ENCODE measurements at places on chromosomes 16 and 17.

GRCh38 chr16:66696669-66697630 is at the start of gene CMTM4:
Gene CMTM4, minus strand, starts transcription at chr16:66696743. Its CDS starts 218 bp downstream, at chr16:66696525.
- peak; percentile 84 for DNase-seq

- no peak for DNase-seq
These were observed 886.3 kb upstream of the RBFOX1 start for GRCh38 chr16:6446370-6446769.

DNA sequence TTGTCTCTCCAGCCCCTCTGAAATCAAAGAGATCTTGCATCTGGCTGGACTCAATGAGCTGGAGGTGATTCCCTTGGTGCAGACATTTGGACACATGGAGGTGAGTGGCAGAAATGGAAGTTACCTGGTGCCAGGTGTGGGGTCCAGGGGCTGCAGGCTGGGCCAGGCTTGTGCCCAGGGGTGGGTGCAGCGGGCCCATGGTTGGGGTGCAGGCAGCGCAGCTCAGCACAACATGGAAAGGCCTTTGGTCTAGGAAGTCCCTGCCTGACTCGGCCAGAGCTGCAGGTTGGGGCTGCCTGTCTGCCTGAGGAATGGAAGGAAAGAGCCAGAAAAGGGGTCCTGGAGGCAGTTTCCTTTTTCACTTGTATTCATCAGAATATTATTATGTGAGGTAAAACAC is 10.2 kb upstream of the OGFOD3 start:
- no peak for DNase-seq

- DNase-seq = peak; percentile 85
These were observed at the start of gene SLC38A7 for GRCh38 chr16:58684354-58685083. Gene SLC38A7, minus strand, starts transcription at chr16:58684770. Its CDS starts 4,644 bp downstream, at chr16:58680126.

- no peak for DNase-seq
These were observed 13.9 kb upstream of the CYTH1 start for GRCh38 chr17:78795861-78796516.

GRCh38 chr16:27599606-27600005 is 49.7 kb downstream of the KATNIP start:
- DNase-seq = no peak

- no peak for DNase-seq
These were observed 84.8 kb downstream of the MRM1 start for GRCh38 chr17:36686123-36686669.

DNA sequence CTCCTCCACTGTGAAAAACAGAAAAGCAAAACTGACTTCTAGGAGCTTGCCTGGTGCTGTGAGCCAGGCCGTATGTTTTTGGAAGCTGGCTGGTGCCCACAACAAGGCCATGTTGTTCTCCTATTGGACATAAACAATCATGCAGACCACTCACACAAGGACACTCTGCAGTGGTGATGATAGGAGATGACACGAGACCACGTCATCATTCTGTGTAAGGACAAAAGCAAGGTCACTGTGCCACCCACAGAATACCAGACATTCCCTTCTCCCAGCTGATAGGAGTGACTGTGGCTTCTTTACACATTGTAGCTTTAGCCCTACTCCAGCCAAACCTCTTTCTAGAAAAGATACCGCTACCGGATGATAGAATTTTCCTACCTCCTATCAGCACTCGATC is 47.7 kb upstream of the LCMT1 start:
- peak; percentile 72 for DNase-seq

DNA sequence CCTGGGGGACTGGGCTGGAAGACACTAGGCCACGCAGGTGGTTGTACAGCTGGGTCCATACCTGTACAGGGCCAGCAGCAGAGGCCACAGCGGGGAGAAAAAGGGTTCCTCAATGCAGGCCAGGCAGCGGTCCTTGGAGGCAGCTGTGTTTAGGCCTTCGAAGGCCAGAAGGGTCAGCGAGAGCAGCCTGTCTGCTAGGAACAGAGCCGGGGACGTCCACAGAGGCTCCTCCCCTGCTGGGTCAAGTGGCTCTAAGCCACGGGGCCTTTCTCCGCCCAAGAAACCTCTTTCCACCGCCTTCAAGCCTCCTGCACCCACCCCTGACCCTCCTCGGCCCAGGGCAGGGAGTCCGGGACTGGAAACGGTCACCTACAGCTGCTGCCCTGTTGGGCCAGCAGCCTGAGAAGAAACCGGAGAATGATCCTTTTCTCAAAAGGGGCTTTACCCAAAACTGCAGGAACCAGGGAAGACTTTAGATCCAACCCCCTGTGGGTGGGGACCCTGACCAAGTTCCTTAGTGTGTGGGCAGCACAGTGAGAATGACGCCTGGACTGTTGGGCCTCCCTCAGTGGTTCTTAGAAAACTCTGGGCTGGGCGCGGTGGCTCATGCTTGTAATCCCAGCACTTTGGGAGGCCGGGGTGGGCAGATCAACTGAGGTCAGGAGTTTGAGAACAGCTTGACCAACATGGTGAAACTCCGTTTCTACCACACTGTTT is 8.4 kb upstream of the SPATA2L start:
- DNase-seq = no peak

GRCh38 chr16:2331199-2331930 is 9.2 kb downstream of the ABCA3 start:
- DNase-seq = no peak

GRCh38 chr17:65556014-65556909 is 5.2 kb downstream of the AXIN2 start:
- peak; percentile 72 for DNase-seq

DNA sequence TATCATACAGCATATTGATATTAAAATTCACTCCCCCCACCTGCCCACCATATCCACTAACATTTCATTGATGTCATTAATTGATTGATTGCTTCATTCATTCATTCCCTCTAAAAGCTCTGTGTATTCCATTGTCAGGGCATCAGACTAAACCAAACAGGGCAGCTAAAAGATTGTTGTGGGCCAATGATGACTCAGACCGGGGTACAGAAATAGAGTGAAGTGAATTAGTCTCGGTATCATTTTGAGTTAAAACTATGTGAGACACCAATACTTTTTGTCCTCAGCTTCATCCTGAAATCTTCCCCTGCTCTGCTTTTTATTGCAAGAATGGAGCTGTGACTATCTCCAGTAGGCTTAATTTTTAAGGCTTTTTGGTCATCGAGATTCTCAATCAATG is 868.3 kb downstream of the CDH11 start:
- no peak for DNase-seq

DNA sequence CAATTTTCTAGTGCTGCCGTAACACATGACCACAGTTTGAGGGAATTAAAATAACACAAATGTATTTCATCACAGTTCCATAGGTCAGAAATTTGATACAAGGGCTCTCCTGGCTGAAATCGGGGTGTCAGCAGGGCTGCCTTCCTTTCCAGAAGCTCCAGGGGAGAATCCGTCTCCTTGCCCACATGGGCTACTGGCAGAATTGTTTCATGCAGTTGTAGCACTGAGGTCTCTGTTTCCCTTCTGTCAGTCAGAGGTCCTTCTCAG is 20.5 kb downstream of the EIF4A3 start:
- DNase-seq = no peak

- DNase-seq = no peak
These were observed 61.0 kb downstream of the SLC39A11 start for GRCh38 chr17:73031472-73031871.

- DNase-seq = no peak
These were observed 136.5 kb downstream of the SKAP1 start for GRCh38 chr17:48293319-48294019.

- peak; percentile 14 for DNase-seq
These were observed 2.5 kb upstream of the RAB11FIP4 start for GRCh38 chr17:31388770-31389656.

- DNase-seq = peak; percentile 96
These were observed 1.6 kb upstream of the DUSP14 start for GRCh38 chr17:37488009-37488604.

DNA sequence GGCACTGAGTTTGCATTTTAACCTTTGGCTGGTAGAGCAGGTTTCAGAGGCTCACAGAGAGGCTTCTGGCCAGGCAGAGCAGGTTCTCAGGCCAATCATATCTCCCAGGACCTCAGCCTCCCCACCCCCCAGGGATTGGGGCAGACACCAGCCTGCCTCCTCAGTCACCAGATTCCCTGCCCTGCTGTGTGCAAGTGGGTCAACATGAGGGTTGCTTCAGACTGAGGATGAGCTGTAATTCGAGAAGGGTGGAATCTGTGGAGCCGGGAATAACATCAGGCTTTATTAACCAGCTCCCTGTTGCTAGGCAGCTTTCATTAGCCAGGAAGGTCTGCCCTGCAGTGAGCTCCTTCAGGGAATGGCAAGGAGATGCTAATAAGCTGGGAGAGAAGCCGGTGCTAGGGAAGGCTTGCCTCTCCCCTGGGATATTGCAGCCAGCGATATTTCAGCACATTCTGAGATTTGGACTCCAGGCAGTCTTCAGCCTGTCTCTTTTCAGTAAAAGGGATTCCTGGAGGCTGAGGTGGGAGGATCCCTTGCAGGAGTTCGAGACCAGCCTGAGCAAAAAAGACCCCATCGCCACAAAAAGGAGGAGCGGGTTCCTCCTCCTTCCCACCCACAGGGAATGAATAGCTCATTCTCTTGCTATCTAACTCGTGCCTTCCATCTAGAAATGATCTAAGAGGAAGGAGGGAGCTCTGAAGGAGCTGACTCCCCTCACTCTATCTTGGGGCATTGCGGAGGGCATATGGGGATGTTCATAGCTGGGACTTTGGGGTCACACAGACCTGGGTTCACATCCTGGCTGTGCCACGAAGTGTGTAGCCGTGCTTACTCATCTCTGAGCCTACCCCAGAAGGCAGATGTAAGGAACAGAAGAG is 10.7 kb downstream of the SGSM2 start:
- DNase-seq = peak; percentile 66

- no peak for DNase-seq
These were observed 229.0 kb downstream of the FTO start for GRCh38 chr16:53932975-53933374.

DNA sequence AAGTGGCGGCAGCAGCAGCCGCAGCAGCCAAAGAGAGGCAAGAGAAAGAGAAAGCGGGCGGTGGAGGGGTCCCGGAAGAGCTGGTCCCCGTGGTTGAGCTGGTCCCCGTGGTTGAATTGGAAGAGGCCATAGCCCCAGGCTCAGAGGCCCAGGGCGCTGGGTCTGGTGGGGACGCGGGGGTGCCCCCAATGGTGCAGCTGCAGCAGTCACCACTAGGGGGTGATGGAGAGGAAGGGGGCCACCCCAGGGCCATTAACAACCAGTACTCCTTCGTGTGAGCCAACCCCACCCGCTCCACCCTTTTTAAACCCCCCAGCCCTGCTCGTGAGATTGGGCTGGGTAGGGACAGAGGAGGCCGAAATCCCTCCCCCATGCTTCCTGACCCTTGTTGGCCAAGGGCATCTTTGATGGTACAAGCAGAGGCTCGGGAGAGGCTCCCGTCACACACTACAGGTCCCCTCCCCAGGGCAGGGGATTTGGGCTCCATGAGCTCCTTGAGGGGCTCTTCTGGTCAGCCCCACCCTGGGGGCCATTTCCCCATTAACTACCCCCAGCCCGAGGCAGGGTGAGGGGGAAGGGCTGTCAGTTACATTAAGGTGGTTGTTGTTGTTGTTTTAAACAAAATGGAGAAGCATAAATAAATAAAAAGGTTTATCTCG is 4.6 kb upstream of the ATP2A1 start:
- DNase-seq = peak; percentile 14

GRCh38 chr16:22239131-22239805 is 33.2 kb downstream of the EEF2K start:
- no peak for DNase-seq

- no peak for DNase-seq
These were observed 5.7 kb downstream of the CACNG1 start for GRCh38 chr17:67050066-67050465.

GRCh38 chr16:973366-973765 is 2.6 kb upstream of the LMF1 start:
- no peak for DNase-seq

DNA sequence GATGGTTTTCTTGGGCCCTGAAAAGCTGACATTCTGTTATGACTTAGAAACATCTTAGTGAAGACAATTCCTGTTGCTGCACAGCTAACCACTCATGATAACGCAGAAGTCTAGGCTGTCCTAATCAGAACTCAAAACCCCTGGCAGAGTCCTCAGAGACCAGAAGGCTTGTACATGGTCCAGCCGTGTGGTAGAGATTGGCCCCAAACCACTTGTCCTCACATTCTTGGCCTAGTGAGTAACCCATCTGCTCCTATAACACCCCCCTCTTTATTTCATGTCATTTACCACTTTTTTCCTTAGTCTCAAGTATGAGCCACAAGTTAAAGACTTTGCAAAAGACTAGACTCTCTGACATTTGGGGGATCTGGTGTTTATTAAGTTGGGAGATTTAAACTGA is 116.5 kb upstream of the ADAMTS18 start:
- no peak for DNase-seq

DNA sequence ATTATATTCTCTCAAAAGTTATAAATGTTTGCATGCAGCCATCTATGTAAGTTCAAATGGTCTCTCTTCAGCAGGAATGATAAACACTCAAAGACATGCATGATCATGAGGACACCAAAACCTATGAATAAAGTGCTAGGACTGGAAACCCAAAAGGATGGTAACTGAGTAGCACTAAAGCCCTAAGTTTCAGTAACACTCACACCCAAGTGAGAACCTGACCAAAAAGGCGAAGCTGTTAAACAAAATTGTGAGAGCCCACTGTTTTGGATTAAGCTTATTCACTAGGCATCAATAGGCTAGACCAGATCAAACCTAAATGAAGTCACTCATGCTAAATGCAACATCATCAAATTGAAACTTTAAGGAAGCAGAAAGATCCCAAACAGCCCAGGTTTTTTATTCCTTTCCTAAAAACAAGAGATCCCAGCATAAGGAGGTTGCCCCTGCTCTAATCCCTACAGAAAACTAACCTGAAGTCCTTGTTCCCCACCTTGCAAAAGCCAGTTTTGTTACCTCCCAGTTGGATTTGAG is 42.4 kb downstream of the GLG1 start:
- no peak for DNase-seq

DNA sequence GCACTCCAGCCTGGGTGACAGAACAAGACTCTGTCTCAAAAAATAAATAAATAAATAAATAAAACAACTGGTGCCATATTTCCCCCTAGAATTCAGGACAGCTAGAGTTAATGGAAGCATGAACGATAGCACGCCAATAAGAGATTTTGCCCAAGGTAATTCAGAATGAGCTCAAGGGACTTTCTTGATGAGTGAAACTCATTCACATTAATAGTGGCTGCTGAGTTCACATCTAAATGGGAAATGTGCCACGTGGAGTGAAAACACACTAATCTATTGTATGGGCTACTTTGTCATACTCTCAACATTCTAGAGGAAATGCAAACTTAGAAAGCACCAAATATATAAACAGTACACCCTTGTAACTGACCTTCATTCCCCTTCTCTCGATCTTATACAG is 47.4 kb upstream of the PSMD7 start:
- no peak for DNase-seq

GRCh38 chr16:57846078-57846697 is 43.9 kb upstream of the KIFC3 start:
- no peak for DNase-seq

DNA sequence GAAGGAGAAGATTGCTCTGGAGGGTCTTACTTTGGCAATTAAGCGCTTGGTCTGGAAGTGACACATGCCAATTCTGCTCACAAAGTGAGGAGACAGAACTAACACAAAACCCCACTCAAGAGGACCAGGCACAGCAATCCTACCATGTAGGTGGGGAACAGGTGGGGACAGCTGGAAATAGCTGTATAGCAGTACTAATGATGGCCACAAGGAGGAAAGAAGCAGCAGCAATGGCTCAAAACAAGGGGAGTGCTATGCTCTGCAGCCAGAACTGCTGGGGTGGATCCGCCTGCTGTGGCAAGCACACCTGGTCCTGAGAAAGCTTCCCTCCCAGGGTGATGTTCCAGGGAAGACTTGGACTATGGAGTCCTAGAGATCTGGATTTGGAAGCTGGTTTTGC is 17.0 kb upstream of the TMEM132E start:
- no peak for DNase-seq
